ENCODE measurements at places on chromosomes 5 and 9. TPM values are rescaled to one million over a fixed set of nuclear protein-coding genes. Genes with fewer than 3 reads are reported as not detected.

C5orf34 gene
- total RNA-seq, result 4.3 TPM

TICAM2 gene
- total RNA-seq, result 1.3 TPM

RAB3C gene
- not detected for total RNA-seq

BTNL8 gene
- not detected for total RNA-seq

NIM1K gene
- 0.23 TPM for total RNA-seq

PAEP gene
- total RNA-seq, result not detected

TMC1 gene
- not detected for total RNA-seq

SLC45A2 gene
- not detected for total RNA-seq

OR1K1 gene
- total RNA-seq, result not detected

LRRC19 gene
- total RNA-seq, result not detected

SLC28A3 gene
- total RNA-seq, result not detected

CDX1 gene
- not detected for total RNA-seq

RLN2 gene
- total RNA-seq, result 0.21 TPM

PCDHGA2 gene
- 0.78 TPM for total RNA-seq

RMI1 gene
- 8.1 TPM for total RNA-seq

SLC6A7 gene
- not detected for total RNA-seq

CWC27 gene
- 20.2 TPM for total RNA-seq

CTNND2 gene
- total RNA-seq, result not detected

LECT2 gene
- total RNA-seq, result not detected

SLC34A3 gene
- total RNA-seq, result not detected
